T1000 (cell line): ENCODE measurements at places on chromosomes 1 and 21.
A peak's percentile ranks its signal among the peaks of the same experiment; 100 is the strongest.

GRCh38 chr1:48619539-48619938, 147.5 kb upstream of the SPATA6 start:
- peak; percentile 82 for DNase-seq

GRCh38 chr1:152683846-152684245, 2.1 kb upstream of the LCE2B start:
- no peak for DNase-seq

DNA sequence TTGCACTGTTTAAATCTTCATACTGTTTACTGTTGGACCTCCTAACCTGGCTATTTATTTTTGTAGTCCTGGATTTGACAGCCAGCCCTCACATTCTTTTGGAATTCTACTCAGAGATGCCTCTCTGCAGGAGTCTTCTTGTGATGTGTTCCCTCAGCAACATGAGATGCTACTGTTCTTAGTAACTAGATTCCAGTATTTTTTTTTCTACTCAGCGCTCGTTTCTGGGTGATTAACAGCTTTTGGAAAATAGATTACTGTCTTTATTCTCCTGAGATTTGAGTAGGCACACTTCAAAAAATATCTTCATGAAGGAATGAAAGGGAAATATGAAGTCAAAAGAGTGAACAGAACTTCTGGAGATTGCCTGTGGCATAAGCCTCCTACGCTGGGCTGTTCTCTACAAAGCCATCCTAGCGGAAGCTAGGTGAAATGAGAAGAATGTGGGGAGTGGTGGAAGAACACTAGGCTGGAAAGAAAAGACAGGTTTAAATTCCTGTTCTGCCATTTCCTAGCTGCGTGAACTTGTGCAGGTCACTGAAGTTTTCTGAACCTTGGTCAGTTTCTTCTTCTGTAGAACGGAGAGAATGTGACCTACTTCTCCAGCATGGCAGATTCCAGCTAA, 75.9 kb downstream of the LRRC8C start:
- no peak for DNase-seq

GRCh38 chr1:211381481-211382181, 55.0 kb downstream of the TRAF5 start:
- DNase-seq, result no peak

GRCh38 chr1:83547901-83548300, 451.0 kb downstream of the TTLL7 start:
- DNase-seq, result no peak

- DNase-seq, result no peak
Measured at GRCh38 chr1:241638909-241639622, 1.1 kb downstream of the CHML start.

- no peak for DNase-seq
Measured at GRCh38 chr1:92065042-92065441, 10.2 kb downstream of the SETSIP start.
